ENCODE measurements at places on chromosomes 16 and 17. TPM values are rescaled to one million over a fixed set of nuclear protein-coding genes. Genes with fewer than 3 reads are reported as not detected.
A peak's percentile ranks its signal among the peaks of the same experiment; 100 is the strongest.

GRCh38 chr17:17297217-17297616, 6.0 kb upstream of the NT5M start:
- DNase-seq, result no peak

DNA sequence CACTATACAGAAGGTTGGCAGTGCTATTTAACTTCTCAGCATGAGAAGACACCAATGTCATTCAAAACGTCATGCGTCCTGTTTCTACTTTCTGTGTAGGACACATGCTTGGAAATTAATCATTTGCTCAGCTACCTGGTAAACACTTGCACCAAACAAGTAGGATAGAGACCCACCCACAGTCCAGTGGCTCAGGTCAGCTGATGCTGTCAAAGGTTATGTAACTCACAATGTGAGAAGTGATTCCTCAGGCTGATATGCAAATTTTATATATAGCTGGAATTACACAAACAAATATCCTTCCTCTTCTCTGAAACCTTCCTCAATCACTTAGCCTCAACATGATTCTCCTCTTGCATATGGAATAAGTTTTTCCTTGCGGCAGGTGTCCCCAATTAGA, 59.6 kb downstream of the ZZEF1 start:
- no peak for DNase-seq

- DNase-seq, result no peak
Observed at GRCh38 chr16:48131201-48131935, 24.4 kb downstream of the ABCC12 start.

DNA sequence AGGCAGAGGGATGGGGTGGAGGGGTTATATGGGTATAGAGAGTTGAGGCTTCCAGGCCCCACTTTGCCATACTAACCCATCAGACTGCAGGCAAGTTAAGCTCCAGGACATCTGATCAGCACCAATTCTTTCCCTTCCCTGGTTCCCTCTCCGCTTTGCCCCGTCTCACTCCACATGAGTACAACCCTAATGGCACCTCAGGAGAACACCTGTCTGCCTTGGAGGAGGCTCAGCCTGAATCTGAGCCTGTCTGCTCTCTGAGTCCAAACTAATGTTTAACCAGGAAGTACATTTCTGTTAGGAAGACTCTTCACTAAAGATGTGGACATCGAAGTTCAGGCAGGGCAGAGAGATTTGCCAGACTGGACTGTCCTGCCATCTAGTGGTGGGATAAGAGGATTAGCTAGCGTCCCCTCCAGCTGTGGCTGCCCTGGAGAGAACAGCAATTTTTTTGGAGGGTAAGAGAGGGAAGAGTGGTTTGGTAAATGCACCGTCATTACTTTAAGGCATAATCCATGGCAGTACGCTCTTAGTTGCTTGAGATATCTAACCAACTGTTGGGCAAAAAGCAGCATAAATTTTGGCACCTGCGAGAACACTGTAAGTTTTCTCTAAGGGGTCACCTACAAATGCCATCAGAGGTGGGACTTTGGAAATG, 29.2 kb upstream of the LRRC75A start:
- peak; percentile 62 for DNase-seq

GRCh38 chr17:77564278-77564920, 394.1 kb upstream of the TNRC6C start:
- DNase-seq, result peak; percentile 55

- no peak for DNase-seq
Observed at GRCh38 chr16:22141767-22142166, 20.5 kb upstream of the SDR42E2 start.

GRCh38 chr17:31900877-31901276, 631 bp downstream of the UTP6 start:
- DNase-seq, result no peak

DNA sequence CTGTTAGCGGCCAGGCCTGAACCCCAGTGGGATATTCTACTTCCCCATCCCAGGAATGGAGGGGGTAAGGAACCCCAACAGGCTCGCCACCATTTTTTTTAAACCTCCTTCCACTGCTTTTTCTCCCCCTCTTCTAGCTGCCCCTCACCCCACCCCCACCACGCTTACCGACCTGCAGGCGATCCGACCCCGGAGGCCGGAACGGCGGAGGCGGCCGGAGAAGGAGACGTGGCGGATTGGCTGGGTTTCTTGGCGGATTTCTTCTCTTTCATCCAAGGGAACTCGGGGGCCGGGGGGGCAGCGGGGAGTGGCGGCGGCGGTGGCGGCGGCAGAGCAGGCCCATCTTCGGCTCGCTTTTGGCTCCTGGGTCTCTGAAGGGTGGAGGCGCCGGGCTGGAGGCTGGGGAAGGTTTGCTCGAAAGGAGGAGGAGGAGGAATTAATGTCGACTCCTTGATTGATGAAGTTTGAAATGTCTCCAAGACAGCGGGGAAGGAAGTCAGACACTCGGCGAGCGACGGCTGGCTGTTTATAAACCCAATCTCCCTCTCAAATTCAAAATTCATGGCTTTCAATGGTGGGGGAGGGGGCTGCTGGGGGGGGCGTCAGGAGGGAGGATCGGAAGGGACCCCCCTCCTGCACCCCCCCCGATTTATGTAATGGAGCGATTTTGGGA, 424 bp downstream of the HOXB2 start:
- DNase-seq, result peak; percentile 90

- DNase-seq, result no peak
Observed at GRCh38 chr17:22374741-22375140, 682.4 kb downstream of the KCNJ18 start.

- DNase-seq, result no peak
Observed at GRCh38 chr17:12230481-12231354, 210.0 kb downstream of the MAP2K4 start.

GRCh38 chr16:20225228-20225733, 102.0 kb downstream of the GP2 start:
- DNase-seq, result no peak

GRCh38 chr17:81808778-81809555, 5.0 kb downstream of the GCGR start:
- no peak for DNase-seq

- DNase-seq, result no peak
Observed at GRCh38 chr17:19750835-19751234, 2.7 kb upstream of the ALDH3A1 start.

DNA sequence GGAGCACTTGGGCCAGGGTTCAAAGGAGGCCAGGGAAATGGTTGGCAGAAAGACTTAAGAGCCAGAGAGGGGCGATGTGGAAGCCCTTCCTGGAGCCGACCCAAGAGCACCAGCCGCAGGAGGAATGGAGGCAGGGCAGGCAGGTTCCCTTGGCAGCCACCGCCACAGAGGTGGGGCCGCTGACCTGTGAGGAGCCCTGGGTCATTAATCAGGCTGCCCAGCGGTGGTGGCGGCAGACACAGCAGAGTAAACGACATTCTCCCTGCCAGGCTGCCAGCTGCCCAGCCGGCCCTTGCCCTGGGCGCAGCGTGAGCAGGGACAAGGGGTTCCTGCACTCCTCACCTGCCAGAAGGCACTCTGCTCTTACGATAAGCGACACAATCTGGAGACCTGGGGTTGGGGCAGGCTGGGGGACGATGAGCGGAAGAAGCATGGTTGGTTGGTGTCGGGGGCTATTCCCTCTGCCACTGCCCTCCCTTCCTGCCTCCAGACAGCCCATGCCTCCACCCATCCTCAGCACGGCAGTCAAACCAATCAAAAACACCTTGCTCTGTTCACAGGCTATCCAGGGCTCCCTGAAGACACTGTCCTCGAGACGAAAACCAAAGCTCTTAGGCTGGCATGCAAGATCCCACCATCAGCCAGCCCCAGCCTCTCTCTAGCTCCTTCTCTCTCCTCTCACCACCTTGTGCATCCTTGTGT, 40.9 kb downstream of the PLXDC1 start:
- no peak for DNase-seq

DNA sequence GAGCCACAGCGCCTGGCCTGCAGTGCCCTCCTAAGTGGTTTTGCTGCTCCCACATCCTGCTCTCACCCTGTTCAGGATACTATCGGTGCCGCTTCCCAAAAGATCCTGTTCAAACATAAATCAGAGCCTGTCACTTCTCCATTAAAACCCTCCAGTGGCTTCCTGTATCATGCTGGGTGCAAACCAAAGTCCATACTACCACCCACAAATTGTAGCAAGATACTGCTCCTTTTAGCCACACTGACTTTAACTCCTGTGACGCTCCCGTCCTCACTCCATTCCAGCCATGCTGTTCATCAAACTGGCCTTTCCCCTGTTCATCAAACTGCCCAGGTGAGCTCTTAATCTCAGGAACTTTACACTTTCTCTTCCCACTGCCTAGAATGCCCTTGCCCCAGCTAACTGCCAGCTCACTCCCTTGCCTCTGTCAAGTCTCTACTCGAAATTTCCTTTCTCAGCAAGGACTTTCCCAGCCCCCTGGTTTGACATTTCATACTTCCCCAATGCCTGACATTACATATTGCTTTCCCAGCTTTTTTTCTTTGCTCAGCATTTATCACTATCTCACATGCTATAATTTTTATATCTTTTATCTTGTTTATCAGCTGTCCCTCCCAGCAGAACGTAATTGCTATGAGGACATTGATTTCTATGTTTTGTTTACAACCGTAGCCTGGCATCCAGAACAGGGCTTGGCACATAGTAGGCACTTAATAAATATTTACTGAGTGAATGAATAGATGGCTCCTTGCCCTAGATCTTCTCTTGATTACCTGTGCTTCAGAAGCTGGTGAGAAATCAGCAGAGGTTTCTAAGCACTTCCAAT, 44.3 kb upstream of the SMURF2 start:
- DNase-seq, result no peak

DNA sequence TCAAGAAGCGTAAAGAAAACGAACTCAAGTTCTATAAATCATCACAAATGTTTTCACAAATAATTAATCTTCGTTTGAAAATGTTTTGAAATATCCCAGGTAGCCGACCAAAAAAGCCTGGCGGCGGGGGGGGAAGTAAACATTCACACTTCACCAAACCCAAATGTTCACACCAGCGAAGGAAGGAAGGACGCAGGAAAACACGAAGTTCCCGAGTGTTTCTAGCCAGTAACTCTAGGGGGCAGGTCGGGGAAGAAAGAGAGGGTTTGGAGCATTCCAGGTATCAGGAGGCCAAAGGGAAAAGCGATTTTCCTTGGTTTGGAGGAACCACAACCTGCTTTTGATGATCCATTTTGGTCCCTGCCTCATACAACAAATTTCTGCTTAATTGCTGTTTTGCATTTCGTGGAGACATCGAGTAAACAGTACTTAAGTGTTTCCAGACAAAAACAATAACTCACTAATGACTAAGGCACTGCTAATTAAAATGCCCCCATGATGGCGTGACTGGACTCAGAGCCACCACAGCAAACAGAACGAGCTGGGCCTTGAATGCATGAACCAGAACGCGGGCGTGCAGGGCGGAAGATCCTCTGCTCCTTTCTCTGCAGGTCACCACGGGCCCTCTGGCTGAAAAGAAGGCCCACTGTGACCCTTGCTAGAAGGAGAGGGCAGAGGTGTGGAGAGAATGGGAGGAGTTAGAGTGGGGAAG, 16.6 kb downstream of the ZFHX3 start:
- DNase-seq, result no peak

GRCh38 chr17:57756951-57757350, 11.9 kb upstream of the CCDC182 start:
- no peak for DNase-seq

GRCh38 chr16:75323933-75324332, 72.5 kb upstream of the BCAR1 start:
- DNase-seq, result no peak

DNA sequence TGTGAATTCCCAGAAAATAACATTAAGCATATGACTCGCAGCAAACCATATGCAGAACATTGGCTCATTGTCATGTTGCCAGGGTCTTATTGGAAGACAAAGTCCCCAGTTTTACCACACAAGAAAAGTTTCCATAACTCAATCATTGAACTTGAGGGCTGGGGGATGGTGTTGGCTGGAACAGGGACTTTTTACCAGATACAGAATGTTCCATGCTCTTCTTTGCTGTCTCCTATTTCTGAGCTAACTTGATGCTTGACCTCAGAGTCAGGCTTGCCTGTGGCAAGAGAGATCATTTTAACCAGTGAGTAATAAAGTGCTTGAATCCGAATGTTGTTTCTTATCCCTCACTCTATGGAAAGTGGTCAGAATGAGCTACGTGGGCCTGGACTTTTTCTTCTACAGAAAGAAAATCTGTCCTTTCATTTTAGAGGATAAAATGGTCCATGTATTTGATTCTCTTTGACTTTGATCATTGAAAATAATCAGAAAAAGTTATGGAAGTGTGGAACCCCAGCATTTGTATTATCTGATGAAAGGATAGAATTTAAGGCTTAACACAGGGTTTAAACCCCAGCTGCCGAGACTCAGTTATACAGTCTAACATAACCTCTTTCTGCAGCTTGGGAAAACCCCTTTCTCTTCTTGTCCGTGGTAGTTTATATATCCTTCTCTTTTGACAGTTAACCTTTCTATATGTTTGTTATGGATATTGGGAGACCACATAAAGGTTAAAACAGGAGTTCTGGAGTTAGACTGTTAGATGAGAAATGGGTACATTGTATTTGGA, 67.0 kb downstream of the TUBD1 start:
- no peak for DNase-seq

DNA sequence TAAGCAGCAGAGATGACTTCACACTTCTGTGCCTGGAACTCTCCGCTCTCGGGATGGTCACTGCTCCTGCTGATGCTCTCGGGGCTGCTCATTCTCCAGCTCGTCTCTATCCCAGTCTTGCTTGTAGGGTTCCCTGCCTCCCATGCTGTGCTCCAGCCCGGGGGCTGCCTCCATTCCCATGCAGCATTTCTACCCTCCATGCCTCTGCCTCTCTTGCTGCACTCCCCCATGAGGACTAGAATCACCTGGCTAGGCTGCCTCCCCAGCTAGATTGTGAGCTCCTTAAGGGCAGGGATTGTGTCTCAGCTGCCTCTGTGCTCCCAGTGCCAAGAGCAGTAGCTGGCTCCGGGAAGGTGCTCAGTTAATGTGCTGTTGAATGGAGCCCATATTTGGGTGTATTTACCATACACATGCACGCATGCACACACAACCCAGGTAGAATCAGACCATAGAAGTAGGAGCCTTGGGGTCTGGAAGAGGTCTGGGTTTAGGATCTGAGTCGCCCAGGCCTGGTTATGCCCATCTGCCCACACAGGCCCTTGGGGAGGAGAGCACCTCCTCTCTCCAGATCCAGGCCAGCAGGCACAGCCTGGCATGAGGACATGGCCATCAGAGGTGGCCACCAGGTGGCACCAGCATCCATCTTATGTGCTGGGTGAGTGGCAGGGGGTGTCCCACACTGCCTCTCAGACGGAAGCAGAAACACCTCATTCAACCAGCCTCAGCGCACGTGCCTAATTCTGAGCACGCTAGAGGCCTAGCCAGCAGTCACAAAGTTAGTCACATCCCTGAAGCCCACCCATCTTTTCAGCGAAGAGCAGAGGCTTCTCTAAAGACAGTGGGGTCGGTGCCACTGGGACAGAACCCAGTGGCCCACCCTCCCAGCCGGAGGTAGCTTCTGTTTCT, 9.3 kb downstream of the GIT1 start:
- DNase-seq, result peak; percentile 91

GRCh38 chr16:86653285-86654006, 75.1 kb downstream of the FOXL1 start:
- no peak for DNase-seq

GRCh38 chr17:36931697-36932382, 5.4 kb upstream of the LHX1 start:
- DNase-seq, result no peak

ABCC6 gene
- total RNA-seq, result 2.2 TPM

CNGB1 gene
- not detected for total RNA-seq

ERI2 gene
- 9.1 TPM for total RNA-seq

CYBC1 gene
- total RNA-seq, result 29.4 TPM

ATXN7L3 gene
- total RNA-seq, result 40.8 TPM

ROGDI gene
- 102 TPM for total RNA-seq

HIGD1B gene
- 20.4 TPM for total RNA-seq

TMEM235 gene
- not detected for total RNA-seq

PRSS27 gene
- 0.30 TPM for total RNA-seq

ZNF764 gene
- total RNA-seq, result 10.0 TPM

TMC7 gene
- total RNA-seq, result 1.3 TPM
